ENCODE measurements at places on chromosomes 3 and 15. TPM values are rescaled to one million over a fixed set of nuclear protein-coding genes. Genes with fewer than 3 reads are reported as not detected.

Gene CFAP92
- 1.1 TPM for total RNA-seq

Gene KLHL6
- under 0.01 TPM for total RNA-seq

Gene SI
- not detected for total RNA-seq

Gene GREM1
- 307 TPM for total RNA-seq

Gene MAP6D1
- 0.57 TPM for total RNA-seq

Gene TMEM207
- not detected for total RNA-seq

Gene CYP8B1
- not detected for total RNA-seq

Gene ENTPD3
- 0.14 TPM for total RNA-seq

Gene CCDC39
- total RNA-seq: not detected

Gene GRAMD1C
- 1.3 TPM for total RNA-seq

Gene LRRC49
- total RNA-seq: 12.9 TPM

Gene CLCN2
- total RNA-seq: 3.3 TPM

Gene MYNN
- 23.8 TPM for total RNA-seq

Gene CHRNA7
- total RNA-seq: 0.28 TPM
